ENCODE measurements at places on chromosomes 5 and 9.

DNA sequence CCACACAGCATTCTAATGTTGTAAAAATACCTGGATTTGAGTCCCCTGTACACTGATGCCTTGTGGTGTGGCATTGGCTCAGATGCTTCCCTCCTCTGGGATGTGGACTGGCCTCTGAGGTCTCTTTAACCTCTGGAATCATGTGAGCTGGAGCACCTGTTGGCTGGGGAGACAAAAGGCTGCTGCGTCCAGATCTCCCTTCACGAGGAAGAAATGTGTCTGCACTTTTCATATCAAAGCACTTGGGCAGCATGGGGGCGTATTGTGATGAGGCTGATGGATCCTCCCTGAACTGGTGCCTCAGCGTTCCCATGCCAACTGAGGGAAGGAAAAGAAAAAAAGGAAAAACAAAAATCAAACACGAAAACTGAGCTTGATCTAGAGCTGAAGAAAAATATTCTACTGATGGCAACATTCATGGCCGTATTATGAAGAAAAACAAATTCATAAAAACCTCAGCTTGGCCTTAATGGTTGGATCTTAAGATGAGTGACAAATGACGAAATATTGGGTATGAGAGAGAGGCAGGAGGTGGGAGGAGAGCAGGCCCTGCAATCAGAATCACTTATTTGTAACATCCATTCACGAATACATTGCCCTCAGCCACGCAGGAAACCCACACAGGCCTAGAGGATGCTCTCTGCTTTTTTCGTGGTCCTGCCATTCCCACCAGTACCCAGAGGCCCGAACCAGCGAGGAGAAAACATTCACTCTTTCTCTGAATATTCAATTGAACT lies 26.2 kb downstream of the GRIA1 start:
- no peak for DNase-seq

DNA sequence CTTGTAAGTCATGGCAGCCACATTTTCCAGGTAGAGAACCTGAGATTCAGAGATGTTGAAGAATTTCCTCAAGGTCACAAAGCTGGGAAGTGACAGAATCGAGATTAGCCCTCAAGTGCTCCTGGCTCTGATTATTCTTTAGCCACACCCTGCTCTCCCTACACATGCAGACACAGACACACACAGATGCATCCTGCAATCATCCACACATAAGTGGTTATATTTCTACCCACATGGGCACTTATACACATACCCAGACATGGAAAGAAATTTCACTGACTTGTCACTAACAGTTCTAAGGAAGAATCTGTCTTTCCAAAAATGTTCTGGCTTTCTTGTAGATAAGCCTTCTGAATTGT lies 32.2 kb upstream of the GALNT10 start:
- no peak for DNase-seq

GRCh38 chr9:130432362-130432761 lies 12.4 kb upstream of the ASS1 start:
- DNase-seq, result no peak

GRCh38 chr5:139733698-139734538 lies 61.7 kb upstream of the PSD2 start:
- no peak for DNase-seq

DNA sequence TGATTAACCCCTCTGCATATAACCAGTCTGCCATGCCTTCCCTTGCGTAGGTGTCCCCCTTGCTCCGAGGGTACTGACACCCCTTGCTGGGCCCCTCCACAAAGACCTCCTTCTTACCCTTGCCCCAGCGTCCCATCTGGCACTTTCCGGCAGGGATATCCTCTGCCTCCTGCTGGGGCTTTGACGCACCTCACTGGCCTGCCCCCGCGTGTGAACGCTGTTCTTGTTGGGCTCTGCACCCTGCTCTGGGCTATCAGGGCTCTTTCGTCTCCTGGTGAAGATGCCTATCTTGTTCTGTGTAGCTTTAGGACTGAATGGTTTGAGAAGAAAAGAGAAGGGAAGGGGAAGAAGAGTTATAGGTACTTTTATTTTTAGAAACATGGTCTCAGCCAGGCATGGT lies 53.0 kb downstream of the SUB1 start:
- DNase-seq, result no peak

DNA sequence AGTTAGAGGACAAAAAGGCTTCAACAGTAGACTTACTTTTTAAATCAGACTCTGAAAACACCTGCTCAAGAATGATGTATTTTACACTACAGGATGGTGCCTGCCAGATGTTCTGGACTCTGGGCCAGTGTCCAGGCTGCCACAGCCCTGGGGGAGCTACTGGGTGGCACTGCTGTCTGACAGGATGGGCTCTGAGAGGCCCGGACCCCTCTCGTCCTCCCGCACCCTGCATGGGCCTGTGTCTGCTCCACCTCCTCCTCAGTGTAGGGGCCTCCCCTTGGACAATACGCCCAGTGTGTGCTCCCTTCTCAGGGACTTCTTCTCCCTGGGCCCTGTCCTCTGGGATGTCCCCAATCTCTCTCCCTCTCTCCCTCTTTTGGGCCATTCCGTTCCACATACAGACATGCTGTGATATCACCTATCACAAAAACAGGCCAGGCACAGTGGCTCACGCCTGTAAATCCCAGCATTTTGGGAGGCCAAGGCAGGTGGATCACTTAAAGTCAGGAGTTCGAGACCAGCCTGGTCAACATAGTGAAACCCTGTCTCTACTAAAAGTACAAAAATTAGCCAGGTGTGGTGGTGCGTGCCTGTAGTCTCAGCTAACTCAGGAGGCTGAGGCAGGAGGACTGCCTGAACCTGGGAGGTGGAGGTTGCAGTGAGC lies 23.4 kb downstream of the GFPT2 start:
- no peak for DNase-seq

- DNase-seq, result no peak
Observed at GRCh38 chr5:119329666-119330065, 26.2 kb upstream of the TNFAIP8 start.
